ENCODE measurements at places on chromosomes 7 and 10.

- H3K4me3 ChIP-seq, result no peak overlapping the region
- no peaks in the 10 kb centered on the region for H3K4me1 ChIP-seq
- no peaks in the 10 kb centered on the region for H3K36me3 ChIP-seq
Measured at GRCh38 chr10:66680886-66681285, 244.9 kb upstream of the LRRTM3 start.

- no peak overlapping the region for H3K4me3 ChIP-seq
- no peak overlapping the region for H3K27ac ChIP-seq
- DNase-seq, result no peak
- no peaks in the 10 kb centered on the region for H3K4me1 ChIP-seq
Measured at GRCh38 chr10:95640891-95641315, 15.6 kb downstream of the ALDH18A1 start.

DNA sequence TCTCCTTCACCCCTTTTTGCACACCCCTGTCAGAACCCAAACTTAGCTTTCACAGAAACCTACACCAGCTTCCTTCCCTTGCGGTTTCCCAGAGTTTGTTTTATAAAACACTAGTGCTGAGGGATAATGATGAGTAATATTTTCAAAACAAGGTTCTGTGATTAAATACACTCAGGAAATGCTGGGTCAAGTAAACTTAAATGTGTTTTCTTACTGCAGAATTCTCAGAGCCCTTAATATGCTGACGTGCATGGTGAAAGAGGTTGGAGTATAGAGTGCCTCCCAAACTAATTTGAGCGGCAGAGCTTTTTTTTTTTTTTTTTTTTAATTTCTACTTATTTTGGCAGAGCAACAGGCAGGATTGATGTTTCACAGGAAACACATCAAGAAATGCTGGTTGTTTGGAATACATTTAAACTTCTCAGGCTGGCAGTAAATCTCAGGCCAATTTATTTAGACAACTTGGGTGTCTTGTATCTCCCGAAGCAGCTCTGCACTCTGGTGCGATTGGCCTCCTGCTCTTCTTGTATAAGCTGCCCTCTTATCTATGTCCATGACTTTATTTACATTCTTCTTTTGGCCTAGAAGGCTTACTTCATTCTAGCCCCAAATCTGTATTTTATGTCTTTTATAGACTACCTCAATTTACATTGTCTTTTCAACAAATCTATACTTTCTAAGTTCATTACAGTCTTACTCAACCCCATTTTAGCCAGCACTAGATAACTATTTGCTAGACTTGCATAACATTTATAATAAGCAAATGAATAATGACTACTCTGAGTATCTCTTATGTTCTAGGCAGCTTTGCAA lies 165.4 kb downstream of the BMPER start:
- H3K36me3 ChIP-seq, result no peaks in the 10 kb centered on the region
- H3K27ac ChIP-seq, result no peak overlapping the region
- no peaks in the 10 kb centered on the region for H3K27me3 ChIP-seq
- H3K4me1 ChIP-seq, result no peaks in the 10 kb centered on the region
- no peak for DNase-seq

- H3K27ac ChIP-seq, result no peak overlapping the region
- no peaks in the 10 kb centered on the region for H3K4me1 ChIP-seq
- peaks cover 90% of the 10 kb centered on the region for H3K36me3 ChIP-seq
- no peak overlapping the region for H3K4me3 ChIP-seq
- DNase-seq, result no peak
- H3K27me3 ChIP-seq, result no peaks in the 10 kb centered on the region
Measured at GRCh38 chr10:125742465-125742864, 23.0 kb downstream of the EDRF1 start.
